ENCODE measurements at places on chromosomes 16 and 17. TPM values are rescaled to one million over a fixed set of nuclear protein-coding genes. Genes with fewer than 3 reads are reported as not detected.

The EVPL gene
- 3.0 TPM for total RNA-seq

DNA sequence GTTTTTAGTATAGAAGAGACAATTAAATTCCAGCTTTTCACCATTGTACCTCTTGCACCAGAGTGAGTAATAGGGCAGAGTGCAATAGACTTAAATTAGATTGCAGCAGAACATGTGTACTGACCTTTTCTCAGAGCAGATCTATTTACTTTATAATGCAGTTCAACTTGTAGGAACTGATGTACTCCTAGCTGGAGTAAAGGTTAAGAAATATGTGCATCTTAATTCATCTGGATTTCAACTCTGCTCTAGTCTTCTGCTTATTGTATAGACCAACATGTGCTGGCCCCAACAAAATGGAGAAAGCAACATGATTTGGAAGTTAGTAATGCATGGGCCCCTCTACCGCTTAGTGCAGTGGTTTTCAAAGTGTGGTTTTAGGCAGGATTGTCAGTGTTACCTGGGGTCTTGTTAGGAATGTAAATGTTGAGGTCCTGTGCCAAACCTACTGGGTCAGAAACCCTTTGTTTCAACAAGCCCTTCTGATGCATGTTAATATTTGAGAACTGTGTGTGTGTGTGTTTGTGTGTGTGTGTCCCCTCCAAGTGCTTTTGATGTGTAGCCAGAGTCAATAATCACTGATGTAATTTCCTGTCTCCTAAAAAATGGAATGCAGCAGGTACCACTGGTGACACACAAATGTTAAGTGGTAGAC is 138.6 kb downstream of the TOX3 start:
- DNase-seq = no peak

DNA sequence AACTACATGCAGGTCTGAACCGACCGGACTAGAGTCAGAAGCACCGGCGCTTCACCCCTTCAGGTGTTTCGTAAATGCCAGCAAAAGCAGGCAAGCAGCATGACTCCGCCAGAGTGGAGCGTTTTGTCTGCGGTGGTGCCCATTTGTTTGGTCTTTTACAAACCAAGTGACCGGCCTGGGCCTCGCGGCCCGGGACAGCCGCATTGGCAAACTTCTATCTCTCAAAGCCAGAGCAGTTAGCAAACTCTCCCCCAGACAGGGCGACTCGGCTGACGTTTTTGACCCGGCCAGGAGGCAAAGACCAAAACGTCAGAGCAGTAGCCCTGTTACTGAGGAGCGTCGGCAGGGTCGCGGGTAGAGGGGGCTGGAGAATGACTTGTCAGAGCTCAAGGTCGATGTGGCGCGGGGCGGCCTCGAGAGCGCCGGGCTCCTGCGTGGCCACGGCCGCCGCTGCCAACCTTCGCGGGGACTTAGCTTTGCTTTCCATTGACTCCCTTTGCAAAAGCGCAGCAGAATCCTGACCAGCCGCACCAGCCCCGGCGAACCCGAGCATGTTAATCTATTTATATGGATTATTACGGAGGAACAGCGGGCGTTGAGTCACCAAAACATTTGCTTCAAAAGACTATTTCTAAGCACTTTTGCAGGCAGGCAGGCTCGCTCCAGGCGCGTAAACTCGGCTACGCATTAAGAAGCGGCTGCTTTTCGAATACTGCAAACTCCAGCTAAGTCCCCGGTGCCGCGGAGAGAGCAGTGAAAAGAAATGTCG is 763 bp upstream of the SOX9 start:
- DNase-seq = no peak

DNA sequence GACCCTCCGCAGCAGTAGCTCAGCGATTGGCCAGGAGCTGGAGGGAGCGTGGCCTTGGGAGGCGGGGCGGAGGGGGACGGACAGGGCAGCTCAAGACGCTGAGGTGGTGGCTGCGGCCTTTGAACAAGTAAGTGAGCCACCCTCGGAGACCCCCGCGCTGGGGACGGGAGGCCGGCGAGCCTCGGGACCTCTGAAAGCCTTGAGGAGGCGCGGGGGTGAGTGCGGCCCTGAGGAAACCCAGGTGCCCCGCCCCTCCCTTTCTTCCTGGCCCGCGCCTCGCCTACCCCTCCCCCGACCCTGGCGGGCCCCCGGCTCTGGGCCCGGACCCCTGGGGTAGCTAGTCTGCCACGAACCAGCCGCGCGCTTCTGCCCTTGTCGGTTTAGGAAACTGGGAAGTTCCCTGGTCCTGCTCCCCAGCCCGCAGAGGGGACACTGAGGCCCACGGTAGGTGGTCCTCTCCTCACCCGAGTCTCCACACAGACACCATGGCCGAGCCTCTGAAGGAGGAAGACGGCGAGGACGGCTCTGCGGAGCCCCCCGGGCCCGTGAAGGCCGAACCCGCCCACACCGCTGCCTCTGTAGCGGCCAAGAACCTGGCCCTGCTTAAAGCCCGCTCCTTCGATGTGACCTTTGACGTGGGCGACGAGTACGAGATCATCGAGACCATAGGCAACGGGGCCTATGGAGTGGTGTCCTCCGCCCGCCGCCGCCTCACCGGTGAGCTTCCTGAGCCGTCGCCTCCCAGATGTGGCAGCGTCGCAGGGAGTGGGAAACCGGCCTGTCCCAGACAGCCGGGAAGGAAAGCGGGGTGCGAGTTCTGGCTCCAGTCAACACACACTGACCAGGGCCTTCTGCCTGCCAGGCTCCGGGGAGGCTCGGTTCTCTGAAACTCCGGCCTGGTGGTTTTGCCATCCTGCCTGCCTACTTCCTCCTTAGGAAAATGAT is at the start of gene MAPK7:
Gene MAPK7, plus strand, starts transcription at position 83 of the 945 bp plus-strand sequence. Its CDS starts 403 bp downstream, at position 486.
- no peak for DNase-seq

DNA sequence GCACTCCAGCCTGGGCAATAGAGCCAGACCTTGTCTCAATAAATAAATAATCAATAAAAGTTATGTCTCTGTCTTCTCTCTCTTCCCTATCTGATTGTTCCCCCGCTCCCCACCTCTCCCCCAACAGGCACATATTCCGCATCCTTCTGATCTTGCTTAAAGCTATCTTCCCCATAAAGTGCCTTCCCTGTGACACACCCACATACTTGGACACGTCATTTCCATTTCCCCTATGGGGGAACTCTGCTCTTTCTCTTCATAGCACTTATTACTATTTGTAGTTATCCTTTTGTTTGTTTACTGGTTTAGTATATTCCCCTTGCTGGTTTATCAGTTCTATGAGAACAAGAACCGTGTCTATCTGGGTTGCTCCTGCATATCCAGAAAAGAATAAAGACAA is 14.9 kb downstream of the MYO1D start:
- DNase-seq = no peak

DNA sequence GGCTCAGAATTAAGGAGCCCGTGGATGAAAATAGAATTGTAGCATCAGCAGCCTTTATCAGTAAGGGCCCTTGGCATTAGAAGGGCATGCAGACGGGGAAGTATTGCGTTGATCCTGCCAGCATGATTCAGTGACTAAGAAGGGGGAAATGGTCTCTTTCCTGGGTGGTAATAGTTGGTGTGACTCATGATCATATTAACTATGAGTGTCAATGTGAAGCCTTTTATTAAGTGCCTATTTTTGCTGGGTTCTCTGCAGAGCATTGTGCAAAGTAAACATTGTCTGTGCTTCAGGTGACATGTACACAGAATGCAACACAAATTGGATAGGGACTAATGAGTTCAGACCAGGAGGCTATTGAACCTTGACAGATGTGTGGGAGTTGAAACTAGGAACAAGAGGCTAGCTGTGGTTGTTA is 24.5 kb downstream of the RCVRN start:
- DNase-seq = no peak

DNA sequence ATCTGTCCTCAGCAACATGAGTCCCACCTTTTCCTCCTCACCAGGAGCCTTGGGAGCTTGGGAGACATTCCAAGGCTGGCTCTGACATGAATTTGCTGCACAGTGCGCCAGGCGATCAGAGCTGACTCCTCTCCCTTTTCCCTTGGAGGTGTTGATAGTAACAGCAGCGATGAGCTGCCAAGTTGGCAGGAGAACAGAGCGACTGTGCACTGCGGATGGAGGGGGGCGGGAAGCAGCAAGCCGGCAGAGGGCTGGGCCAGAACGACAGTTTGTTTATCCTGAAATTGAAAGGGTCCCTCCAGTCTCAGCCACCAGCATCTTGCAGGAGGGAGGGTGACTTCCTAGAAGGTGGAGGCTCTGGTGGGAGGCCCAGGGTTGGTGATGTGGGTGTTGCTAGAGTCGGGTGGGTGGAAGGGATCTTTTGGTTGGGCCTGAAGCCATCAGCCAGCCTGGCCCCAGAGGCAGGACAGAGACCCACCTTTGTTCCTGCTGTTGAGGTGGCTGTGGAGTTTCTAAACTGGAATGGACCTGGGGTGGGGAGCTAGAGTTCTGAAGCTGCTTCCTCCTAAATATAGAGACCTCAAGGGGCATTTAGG is 22.5 kb upstream of the DYNLL2 start:
- DNase-seq = no peak

The NPIPA3 gene
- not detected for total RNA-seq

All from tibial nerve (tissue), 4 donors.